CD4-positive, alpha-beta memory T cell (primary cell): ENCODE measurements at places on chromosomes 12 and 14. TPM values are rescaled to one million over a fixed set of nuclear protein-coding genes. Genes with fewer than 3 reads are reported as not detected.

GRCh38 chr12:13538136-13538535, 341.6 kb downstream of the EMP1 start:
- DNase-seq = no peak
- H3K4me1 ChIP-seq = no peaks in the 10 kb centered on the region
- H3K27me3 ChIP-seq = no peaks in the 10 kb centered on the region
- H3K36me3 ChIP-seq = no peaks in the 10 kb centered on the region
- H3K4me3 ChIP-seq = no peak overlapping the region
- H3K27ac ChIP-seq = no peak overlapping the region

- no peaks in the 10 kb centered on the region for H3K27me3 ChIP-seq
- no peak overlapping the region for H3K27ac ChIP-seq
- no peak for DNase-seq
- no peaks in the 10 kb centered on the region for H3K4me1 ChIP-seq
- no peaks in the 10 kb centered on the region for H3K36me3 ChIP-seq
These were observed 58.6 kb downstream of the C14orf132 start for GRCh38 chr14:96097752-96098151.

KRT6A gene
- total RNA-seq = not detected

CCDC198 gene
- not detected for total RNA-seq

MYO1A gene
- total RNA-seq = 3.0 TPM

GRCh38 chr14:60151715-60152114, 13.5 kb downstream of the DHRS7 start:
- H3K27me3 ChIP-seq = no peaks in the 10 kb centered on the region
- H3K27ac ChIP-seq = peak overlapping the region; percentile 50
- peak; percentile 67 for DNase-seq
- H3K4me3 ChIP-seq = no peak overlapping the region

GRCh38 chr12:1616233-1617066, 12.6 kb upstream of the WNT5B start:
- no peaks in the 10 kb centered on the region for H3K27me3 ChIP-seq
- no peak overlapping the region for H3K4me3 ChIP-seq
- DNase-seq = no peak
- no peaks in the 10 kb centered on the region for H3K4me1 ChIP-seq

- H3K4me1 ChIP-seq = peaks cover 5% of the 10 kb centered on the region
- no peak for DNase-seq
- H3K4me3 ChIP-seq = no peak overlapping the region
- H3K27ac ChIP-seq = no peak overlapping the region
- no peaks in the 10 kb centered on the region for H3K36me3 ChIP-seq
These were observed 9.7 kb downstream of the DNM1L start for GRCh38 chr12:32688786-32689185.

MMAB gene
- 16.0 TPM for total RNA-seq

HVCN1 gene
- total RNA-seq = 7.8 TPM

GRCh38 chr12:55930771-55931316, at the start of gene DGKA:
TSS of gene DGKA (plus strand) at chr12:55931162. CDS start at chr12:55936504, 5,342 bp downstream.
- DNase-seq = peak; percentile 76
- H3K4me1 ChIP-seq = peaks cover 64% of the 10 kb centered on the region
- no peaks in the 10 kb centered on the region for H3K27me3 ChIP-seq
- H3K4me3 ChIP-seq = peak within 1 kb of the TSS; percentile 87

DNA sequence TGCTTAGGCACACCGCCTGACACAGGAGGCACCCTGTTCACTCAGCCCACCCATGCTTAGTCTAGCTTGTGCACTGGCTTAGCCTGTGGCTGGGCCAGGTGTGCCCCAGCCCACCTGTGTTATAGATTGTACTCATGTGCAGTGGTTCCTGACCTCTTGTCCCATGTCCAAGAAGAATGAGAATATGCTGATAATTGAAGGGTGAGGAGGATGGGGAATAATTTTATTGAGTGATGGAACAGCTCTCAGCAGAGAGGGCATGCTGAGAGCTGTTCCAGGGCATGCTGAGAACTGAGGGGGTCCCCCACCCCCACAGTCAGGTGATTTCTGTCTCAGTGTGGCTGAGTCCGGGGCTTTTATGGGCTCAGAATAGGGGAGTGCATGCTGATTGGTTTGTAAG, 395.9 kb downstream of the FUT8 start:
- no peak overlapping the region for H3K4me3 ChIP-seq
- no peak for DNase-seq
- no peak overlapping the region for H3K27ac ChIP-seq
- no peaks in the 10 kb centered on the region for H3K4me1 ChIP-seq
- H3K27me3 ChIP-seq = no peaks in the 10 kb centered on the region

NAP1L1 gene
- total RNA-seq = 673 TPM

DNA sequence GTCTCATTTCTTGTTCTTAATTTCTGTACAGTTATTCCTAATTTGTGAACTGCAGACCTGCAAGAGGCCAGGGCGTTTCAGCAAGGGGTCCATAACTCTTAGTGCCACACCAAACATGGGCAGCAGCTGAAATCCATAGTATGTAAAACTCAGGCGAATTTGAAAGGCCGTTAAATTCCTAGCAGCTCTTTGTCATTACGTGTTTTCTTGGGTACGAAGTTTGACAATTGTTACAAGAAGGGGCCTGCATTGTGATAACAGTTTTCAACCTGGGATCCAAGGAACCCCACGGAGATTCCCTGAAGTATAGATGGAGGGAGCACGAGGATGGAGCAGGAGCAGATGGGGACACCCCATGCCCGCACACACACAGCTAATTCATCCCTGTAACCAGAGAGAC, 288.0 kb downstream of the ZFP36L1 start:
- no peak for DNase-seq
- no peaks in the 10 kb centered on the region for H3K27me3 ChIP-seq
- no peak overlapping the region for H3K27ac ChIP-seq

TPH2 gene
- total RNA-seq = 0.12 TPM

NOVA1 gene
- total RNA-seq = not detected

GRCh38 chr14:21322716-21323115, 42.8 kb downstream of the RPGRIP1 start:
- no peak for DNase-seq
- peaks cover 9% of the 10 kb centered on the region for H3K4me1 ChIP-seq
- H3K27me3 ChIP-seq = no peaks in the 10 kb centered on the region
- H3K4me3 ChIP-seq = no peak overlapping the region
- H3K36me3 ChIP-seq = no peaks in the 10 kb centered on the region

DNA sequence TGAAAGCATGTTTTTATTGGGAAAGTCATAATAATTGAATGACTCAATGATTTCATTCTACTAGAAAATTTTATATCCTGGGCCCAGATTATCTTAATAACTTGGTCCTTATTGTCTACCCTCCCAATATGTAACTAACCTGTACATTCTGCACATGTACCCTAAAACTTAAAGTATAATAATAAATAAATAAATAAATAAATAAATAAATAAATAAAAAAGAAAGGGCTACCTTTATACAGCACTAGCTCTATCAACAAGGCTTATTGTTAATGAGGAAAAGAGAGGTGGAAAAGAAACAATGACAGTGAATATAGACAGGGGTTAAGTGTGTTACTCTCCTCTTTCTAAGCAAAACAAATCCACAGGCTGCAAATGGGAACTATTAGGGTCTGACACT, 83.6 kb downstream of the GRIN2B start:
- no peaks in the 10 kb centered on the region for H3K36me3 ChIP-seq
- H3K4me3 ChIP-seq = no peak overlapping the region
- no peak for DNase-seq
- no peaks in the 10 kb centered on the region for H3K4me1 ChIP-seq

DNA sequence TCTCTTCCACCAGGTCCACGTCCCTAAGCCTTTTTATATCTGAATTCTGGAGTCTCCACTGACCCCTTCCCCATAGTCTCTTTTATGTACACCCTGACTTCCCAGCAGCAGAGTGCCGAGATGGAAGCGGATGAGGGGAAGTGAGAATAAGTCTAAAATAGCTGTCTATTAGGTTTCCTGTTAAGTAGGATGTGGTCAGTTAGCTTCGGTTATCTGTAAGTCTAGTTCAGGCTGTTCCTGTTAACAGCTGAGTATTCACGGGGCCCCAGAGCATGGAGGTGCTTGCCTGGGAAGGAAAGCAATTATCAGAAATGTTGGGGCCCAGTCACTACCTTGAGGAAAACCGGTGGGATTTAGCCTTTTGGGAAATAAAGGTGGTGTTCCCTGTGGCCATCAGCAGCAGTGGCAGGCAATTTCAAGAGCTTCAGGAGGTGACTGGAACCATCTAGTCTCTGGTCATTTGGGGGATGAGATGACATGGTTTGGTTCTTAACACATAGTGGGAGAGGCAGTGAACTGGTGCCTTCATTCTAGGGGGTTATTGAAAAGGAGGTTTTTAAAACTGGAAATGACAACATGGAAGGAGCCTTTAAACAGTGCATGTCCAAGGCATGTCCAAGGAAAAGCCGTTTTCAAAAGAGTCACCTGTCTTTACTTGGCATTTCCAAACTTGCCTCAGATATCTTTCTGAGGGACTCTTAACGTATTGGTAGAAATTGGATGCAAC, 21.8 kb downstream of the CHST11 start:
- no peak overlapping the region for H3K4me3 ChIP-seq
- H3K27ac ChIP-seq = peak overlapping the region; percentile 41
- peaks cover 87% of the 10 kb centered on the region for H3K4me1 ChIP-seq

OAS3 gene
- 20.3 TPM for total RNA-seq

DNA sequence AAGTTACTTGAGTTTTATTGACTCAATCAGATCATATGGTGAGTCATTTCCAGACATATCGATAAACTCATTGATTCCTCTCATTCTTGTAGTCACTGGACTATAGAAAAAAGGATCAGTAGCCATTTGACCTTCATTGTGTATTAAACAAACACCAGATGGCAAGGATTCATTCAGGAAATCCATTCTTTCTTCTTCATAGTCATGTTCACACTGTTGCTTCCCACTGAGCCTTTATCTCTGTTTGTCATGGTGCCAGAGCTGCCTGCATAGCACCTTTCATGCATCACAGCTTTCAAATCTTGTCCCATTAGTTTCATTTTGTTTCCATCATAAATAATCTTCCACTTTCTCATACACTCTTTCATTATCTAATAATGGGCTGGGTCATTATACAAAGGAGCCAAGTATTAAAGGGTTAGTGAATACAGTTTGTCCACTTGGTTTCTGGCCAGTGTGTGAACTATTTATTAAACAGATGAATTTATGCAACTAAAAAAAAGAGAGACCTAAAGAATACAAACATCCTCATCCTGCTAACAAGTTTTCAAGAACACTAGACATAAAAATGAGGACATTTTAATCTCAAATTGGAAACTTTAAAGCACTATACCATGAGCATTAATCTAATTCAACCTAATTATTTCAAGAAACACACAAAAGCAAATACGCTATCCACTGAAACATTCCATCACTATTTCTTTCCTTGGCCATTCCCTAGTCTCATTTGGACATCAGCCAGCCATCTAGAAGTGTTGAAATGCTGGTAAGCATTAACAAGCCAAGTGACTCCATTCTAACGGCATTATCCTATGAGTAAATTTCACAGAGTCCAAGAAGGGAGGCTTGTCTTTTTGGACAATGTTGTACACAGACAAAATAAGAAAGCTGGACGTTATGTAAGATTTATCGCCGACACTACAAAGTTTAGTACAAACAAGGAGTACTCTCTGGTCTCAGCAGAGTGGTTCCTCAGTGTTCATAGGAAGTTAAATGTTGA, 476.5 kb downstream of the FOXG1 start:
- DNase-seq = no peak
- H3K36me3 ChIP-seq = no peaks in the 10 kb centered on the region
- no peak overlapping the region for H3K27ac ChIP-seq

GRCh38 chr14:24437020-24437735, 5.4 kb downstream of the SDR39U1 start:
- peaks cover 43% of the 10 kb centered on the region for H3K4me1 ChIP-seq
- no peak overlapping the region for H3K4me3 ChIP-seq
- no peak for DNase-seq

CCDC196 gene
- not detected for total RNA-seq

- H3K27me3 ChIP-seq = no peaks in the 10 kb centered on the region
- H3K4me3 ChIP-seq = no peak overlapping the region
- no peak overlapping the region for H3K27ac ChIP-seq
- no peaks in the 10 kb centered on the region for H3K4me1 ChIP-seq
These were observed 5.1 kb upstream of the ENDOU start for GRCh38 chr12:47730341-47730744.

DNA sequence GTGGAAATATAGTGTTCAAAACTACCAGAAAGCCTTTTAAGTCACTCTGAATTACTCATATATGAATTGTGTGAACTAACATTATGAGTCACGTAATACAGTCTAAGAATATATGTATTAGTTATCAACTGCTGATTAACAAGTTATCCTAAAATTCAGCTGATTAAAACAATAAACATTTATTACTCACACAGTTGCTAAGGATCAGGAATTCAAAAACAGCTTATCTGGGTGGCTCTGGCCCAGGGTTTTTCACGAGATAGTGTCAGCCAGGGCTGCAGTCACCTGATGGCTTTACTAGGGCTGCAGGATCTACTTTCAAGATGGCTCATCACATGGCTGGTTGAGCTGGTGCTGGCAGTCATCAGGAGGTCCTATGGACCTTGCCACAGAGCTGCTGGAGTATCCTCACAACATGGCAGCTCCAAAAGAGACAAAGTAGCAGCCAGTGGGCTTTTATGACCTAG, 36.5 kb downstream of the CORO1C start:
- no peak for DNase-seq
- H3K36me3 ChIP-seq = no peaks in the 10 kb centered on the region
- H3K4me3 ChIP-seq = no peak overlapping the region
- H3K27me3 ChIP-seq = no peaks in the 10 kb centered on the region

- peaks cover 4% of the 10 kb centered on the region for H3K4me1 ChIP-seq
- H3K27ac ChIP-seq = no peak overlapping the region
- no peak for DNase-seq
- no peak overlapping the region for H3K4me3 ChIP-seq
- H3K36me3 ChIP-seq = no peaks in the 10 kb centered on the region
These were observed 41.8 kb downstream of the EFCAB11 start for GRCh38 chr14:89912667-89913211.

- no peak for DNase-seq
- H3K27me3 ChIP-seq = no peaks in the 10 kb centered on the region
- no peaks in the 10 kb centered on the region for H3K36me3 ChIP-seq
- H3K4me3 ChIP-seq = no peak overlapping the region
These were observed 368.6 kb upstream of the USP15 start for GRCh38 chr12:61891632-61892031.

- no peak overlapping the region for H3K27ac ChIP-seq
- H3K4me1 ChIP-seq = no peaks in the 10 kb centered on the region
- DNase-seq = no peak
- no peaks in the 10 kb centered on the region for H3K27me3 ChIP-seq
- no peaks in the 10 kb centered on the region for H3K36me3 ChIP-seq
- H3K4me3 ChIP-seq = no peak overlapping the region
These were observed 43.1 kb upstream of the PSMC1 start for GRCh38 chr14:90213099-90213748.

DNA sequence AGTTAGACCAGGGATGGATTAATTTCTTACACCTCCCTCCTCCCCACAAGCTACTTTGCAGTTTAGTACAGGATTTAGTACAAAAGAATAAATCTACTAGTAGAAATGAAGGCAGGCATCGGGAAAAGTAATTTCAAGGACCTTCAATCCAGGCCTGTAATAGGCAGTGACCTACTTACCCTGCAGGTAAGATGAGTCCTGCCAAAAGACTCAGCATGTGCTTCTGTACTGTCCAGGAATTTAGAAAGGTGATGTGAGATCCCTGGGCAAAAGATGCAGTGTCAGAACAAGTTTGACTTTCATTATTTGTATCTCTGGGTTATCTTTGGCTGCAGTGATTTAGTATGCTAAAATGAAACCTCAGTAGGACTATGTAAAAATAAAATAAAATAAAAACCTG, 403.0 kb downstream of the NOVA1 start:
- no peak overlapping the region for H3K4me3 ChIP-seq
- H3K27ac ChIP-seq = no peak overlapping the region
- H3K36me3 ChIP-seq = no peaks in the 10 kb centered on the region
- no peak for DNase-seq

GRCh38 chr12:108713471-108713870, 17.8 kb downstream of the CORO1C start:
- H3K27me3 ChIP-seq = no peaks in the 10 kb centered on the region
- DNase-seq = no peak
- H3K27ac ChIP-seq = no peak overlapping the region
- no peaks in the 10 kb centered on the region for H3K36me3 ChIP-seq
- no peaks in the 10 kb centered on the region for H3K4me1 ChIP-seq
